ENCODE measurements at places on chromosomes 5 and 9.
A peak's percentile ranks its signal among the peaks of the same experiment; 100 is the strongest.

DNA sequence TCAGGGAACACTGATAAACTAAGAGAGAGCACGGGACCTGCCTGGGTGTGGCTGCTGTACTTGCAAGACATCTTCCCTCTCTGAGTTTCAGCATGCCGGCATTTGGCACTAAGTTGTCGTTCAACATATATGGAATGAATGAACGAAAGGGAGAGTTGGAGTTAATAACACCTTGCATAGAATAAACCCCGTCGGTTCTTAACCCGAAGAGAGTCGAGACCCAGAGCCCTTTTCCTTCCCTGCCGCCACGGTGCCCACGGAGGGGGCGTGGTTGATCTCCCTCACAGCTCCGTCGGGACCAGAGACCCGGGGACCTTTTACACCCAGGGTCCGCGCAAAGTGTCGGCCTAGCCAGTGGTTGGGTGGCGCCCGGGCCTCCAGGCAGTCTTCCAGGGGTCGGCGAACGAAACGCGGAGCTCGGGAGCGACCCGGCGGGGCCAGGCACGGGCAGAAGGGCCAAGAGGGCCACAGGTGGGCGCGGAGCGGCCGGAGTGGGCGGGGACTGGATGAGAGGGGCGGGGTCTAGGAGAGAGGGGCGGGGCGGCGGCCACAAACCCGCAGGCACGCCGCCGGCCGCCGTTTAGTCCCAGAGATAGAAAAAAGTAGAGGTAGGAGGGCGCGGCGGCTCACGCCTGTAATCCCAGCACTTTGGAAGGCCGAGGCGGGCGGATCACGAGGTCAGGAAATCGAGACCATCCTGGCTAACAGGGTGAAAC is 735 bp upstream of the RPL26L1 start:
- peak; percentile 39 for DNase-seq

DNA sequence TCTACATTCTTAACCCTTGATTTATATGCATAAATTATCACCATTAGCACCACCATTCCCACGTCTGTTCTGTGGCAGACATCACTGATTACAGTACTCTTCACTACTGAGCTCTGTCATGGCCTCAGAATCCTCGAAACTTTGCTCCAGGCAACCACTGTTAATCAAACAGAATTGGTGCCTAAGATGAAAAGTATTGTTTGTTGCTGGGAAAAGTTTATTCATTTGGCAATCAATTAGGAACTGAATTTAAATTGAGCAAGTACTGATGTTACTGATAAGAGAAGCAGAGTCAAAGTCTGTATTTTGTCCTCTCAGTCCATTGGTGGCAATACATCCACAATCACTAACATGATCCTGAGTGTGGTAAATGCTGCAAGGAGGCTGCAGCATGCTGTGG is 12.8 kb downstream of the SLC1A1 start:
- no peak for DNase-seq

DNA sequence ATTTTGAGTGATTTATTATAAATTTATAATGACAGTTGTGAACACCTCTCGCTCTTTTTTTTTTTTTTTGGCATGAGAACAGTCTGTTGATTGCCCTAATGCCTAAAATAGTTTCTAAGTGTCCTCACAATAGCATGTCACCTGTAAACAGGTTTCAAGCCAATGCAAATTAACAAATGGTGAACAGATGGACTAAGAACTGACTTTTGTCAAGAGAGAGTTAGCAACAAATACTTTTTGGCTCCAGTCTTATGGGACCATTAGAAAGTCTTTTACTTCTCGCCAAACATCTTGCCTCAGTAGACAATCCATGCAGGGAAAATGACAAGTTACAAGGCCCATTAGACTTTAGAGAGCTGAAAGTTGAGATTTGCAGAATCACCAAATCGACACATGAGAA is 67.8 kb downstream of the MED27 start:
- DNase-seq, result no peak

- DNase-seq, result no peak
Observed at GRCh38 chr5:109016300-109016699, 268.6 kb downstream of the FER start.

DNA sequence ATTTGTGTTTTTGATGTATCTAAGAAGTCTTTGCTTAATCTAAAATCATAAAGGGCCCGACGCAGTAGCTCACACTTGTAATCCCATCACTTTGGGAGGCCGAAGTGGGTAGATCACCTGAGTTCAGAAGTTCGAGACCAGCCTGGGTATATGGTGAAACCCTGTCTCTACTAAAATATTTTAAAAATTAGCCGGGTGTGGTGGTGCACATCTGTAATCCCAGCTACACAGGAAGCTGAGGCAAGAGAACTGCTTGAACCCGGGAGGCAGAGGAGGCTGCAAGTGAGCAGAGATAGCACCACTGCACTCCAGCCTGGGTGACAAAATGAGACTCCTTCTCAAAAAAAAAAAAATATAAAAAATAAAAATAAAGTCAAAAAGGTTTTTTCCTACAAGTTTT is 9.6 kb downstream of the IL6ST start:
- no peak for DNase-seq

- no peak for DNase-seq
Observed at GRCh38 chr5:58860680-58861079, 277.8 kb downstream of the RAB3C start.

GRCh38 chr5:154395407-154396106 is 50.2 kb upstream of the SAP30L start:
- DNase-seq, result no peak

DNA sequence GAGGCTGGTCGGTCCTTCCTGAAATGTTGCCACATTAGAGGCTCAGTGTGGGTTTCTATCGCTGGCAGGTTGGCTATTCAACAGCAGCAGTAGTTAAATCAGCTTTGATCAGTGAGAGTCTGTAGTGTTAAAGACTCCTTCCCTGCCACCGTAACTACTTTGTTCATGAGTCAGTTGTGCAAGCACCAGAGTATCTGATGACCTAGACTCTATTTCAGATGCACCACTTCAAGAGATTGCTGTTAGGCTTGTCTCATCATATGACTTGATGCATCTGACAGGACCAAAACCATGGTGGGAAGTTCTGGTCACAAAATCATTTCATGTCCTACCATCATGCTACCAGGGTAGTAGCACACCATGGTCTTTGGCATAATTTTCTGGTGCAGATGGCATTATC is 482.7 kb upstream of the MPDZ start:
- DNase-seq, result no peak

DNA sequence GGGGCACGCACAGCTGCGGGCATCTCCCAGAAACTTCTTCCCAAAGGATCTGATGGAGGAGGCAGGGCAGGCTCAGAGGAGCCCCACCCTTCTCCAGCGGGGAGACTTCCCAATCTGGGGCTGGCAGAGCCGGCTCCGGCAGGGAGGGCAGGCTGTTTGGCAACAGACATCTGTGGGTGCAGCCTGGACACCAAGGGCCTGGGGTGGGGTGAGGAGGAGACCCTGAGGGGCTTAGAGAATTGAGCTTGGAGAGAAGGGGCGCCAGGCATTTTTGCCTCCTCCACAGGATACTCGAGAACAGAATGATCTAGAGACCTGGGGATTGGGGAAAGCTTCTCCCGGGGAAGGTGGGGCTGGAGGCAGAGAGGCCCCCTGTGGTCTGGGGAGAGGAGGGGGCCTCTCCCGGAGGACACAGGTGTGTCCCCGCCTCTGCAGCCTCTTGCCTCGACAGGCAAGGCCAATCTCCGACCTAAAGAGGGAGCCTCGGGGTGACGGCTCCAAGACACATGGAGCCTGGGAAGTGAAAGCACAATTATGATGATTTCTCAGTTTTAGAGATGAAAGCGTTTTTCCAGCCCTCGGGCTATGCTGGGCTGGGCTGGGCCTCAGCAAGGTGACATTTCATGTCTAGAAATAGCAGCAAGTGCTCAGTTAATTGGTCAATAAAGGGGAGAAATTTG is 8.4 kb downstream of the LHX3 start:
- no peak for DNase-seq

- no peak for DNase-seq
Observed at GRCh38 chr9:121584421-121584820, 67.0 kb upstream of the DAB2IP start.

DNA sequence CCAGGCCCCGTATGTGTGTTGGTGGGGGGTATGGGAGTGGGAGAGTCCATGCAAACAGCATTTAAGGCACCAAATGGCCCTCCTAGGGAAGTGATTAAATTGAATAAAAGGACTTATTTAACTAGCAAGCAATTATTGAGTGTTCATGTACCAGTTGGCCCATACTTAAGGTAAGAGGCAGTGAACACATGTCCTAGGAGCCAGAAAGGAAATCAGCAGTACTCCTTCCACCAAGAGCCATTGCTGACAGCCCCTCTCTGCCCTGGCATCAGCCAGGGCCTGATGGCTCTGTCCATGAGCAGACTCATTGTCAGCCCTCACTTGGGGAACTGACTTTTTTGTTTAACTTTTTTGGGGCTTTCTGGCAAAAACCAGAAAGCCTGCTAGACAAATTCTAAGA is 10.4 kb upstream of the SHROOM1 start:
- no peak for DNase-seq

GRCh38 chr5:159548517-159548916 is 218.2 kb upstream of the IL12B start:
- DNase-seq, result no peak

- DNase-seq, result peak; percentile 6
Observed at GRCh38 chr9:134178768-134179551, 14.6 kb upstream of the RNU6ATAC start.

DNA sequence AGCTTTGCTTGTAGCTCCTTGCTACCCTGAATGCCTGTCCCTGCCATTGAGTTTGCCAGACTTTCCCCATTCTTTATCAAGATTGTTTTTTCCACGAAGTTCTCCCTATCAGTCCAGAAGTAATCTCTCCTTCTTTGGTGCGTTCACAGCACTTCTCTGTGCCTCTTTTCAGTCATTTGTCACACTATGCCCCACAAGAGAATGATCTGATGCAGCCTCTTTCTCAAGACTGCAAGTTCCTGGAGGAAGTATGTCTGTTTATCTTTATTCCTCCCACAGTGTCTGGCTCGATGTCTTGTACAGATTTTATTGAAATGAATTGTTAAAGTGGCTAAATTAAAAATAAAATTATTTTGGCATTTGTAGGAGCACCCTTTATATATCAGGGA is 99.3 kb downstream of the CCDC192 start:
- no peak for DNase-seq

DNA sequence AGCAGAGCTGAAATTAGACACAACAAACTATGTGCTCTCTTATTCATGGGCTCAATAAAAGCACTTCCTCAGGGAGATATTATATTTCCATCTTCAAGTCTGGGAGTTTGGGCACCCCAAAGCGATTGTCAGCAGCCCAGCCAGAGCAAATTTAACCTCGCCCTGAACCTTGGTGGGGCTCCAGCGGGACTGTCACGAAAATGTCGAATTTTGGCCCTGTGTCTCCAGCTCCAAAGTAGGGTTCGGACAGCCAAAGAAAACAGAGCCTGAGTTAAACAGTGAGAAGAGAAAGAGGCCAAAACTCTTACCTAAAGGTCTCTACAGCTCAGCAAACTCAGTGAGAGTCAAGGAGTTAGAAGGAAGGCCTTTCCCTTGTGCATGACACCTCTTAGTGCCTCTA is 432.9 kb downstream of the SPATA31D1 start:
- no peak for DNase-seq

DNA sequence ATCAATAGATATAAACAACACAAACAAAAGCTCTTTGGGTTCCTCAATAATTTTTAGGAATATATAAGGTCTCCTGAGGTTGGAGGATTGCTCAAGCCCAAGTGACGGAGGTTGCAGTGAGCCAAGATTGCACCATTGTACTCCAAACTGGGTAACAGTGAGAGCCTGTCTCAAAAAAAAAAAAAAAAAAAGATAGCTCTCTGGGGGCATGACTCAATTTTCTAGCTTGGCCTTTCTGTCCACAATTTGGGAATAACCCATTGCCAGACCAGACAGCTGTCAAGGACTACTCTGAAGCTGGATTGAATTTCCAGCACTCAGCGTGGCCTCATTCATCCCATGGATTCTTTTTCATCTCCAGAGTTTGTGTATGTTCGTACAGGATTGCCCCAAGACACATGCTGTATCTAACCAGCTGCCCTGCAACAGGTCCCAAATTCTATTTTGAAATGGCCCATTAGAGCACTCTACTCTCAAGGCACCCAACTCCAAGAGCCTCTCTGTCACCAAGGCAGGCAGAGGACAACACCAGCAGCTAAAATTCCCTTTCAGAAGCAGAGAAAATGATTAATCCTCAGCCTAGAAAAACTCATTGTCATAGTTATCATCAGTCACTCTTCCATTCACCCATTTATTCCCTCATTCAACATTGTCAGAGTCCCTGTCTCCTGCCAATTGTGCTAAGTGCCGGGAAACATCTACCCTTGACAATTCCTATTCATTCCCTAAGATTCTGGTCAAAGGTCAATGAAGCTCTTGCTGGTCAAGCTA is 8.7 kb downstream of the FAM193B start:
- DNase-seq, result no peak

Data from T-helper 1 cell (primary cell).